ENCODE measurements at places on chromosomes 1 and 21.

- no peak for DNase-seq
Measured at GRCh38 chr1:173506437-173506836, 29.3 kb downstream of the PRDX6 start.

GRCh38 chr1:110731529-110731928, 56.8 kb upstream of the KCNA3 start:
- DNase-seq: no peak

DNA sequence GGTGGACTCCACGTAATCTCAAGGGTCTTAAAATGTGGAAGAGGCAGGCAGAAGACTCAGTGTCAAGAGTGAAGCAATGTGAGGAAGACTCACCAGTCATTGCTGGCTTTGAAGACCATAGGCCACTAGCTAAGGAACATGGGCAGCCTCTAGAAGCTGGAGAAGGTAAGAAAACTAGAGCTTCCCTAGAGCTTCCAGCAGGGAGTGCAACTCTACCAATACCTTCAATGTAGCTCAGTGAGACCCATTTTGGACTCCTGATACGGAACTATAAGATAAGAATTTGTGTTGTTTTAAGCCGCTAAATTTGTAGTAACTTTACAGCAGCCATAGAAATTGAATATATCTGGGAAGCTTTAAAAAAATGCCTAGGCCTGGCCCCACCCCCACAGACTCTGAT, 18.9 kb downstream of the METTL13 start:
- no peak for DNase-seq

DNA sequence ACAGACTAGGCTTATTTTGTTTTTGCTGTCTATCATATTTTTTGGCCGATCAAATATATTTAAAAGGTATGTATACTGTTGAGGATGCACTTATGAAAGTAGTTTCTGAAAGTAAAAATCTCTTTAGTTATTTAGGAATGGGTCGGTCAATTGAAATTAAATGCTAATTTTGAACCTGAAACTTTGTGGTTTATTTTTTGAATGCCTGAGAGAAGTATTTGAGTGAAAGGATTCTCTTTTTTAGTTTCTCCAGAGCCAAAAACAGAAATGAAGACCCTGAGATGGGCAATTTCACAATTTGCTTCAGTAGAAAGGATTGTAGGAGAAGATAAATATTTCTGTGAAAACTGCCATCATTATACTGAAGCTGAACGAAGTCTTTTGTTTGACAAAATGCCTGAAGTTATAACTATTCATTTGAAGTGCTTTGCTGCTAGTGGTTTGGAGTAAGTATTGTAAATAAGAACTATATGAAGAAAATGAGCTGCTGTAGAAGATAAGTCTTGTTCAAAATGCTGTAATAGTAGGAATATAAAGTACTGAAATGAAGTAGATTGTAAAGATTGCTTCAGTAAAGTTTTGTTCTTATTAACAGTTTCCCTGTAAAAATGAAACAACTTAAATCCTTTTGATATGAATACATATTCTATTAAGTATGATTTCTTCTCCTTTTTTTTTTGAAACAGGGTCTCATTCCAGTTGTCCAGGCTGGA, 11.5 kb downstream of the USP1 start:
- no peak for DNase-seq

DNA sequence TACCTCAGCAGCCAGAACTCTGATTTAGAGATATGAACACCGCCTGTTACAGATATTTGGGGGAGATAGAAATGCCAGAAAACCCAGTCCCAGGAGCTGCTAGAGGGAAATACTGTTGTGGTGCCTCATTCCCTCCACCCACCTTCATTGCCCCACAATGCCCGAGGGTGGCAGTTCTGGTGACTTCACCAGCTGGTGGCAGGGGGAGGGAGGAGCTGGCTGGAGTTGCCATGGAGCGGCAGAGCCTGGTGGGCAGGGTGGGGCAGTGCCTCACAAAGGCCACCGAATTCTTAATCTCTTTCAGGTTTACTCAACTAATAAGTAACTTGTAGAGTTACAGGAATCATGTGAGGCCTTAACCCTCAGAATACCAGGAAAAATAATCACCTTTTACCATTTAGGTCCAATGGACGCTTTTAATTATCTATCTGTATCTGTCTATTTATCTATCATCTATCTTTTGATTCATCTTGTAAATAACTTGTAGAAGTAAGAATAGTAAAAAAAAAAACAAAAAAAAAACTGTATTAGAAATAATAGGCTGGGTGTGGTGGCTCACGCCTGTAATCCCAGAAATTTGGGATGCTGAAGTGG, 11.7 kb upstream of the S100A11 start:
- DNase-seq: peak; percentile 52

- no peak for DNase-seq
Measured at GRCh38 chr1:19450811-19451515, 34.4 kb downstream of the CAPZB start.

- no peak for DNase-seq
Measured at GRCh38 chr21:29189353-29189752, 58.9 kb downstream of the MAP3K7CL start.

DNA sequence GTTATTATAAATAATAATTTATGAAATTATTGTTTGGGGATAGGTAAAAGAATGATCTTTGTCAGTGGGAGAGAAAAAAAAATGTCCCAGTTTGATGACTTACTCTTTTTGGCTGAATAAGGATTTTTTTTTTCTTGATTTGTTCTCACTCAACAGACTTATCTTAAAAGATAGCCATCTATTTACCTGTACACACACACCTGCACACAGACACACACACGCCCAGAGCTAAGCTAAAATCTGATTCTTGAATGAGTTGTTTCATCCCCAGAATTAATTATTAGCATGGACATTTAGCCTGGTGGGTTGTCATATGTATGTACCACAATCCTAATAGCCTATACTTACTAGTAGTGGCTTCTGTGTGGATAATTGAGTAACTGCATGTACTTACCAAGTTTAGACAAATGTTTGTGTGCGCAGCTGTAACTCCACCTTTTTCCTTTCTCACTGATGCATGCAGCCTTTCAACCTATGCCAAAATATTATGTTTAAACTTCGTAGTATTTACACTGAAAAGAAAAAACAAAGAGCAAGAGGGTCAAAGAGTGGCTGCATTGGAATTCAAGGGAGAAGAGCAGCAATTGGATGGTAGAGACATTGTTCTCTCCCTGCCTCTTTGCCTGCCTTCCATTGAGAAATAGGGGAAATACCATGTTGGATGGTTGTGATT, 174.3 kb downstream of the ADGRL2 start:
- no peak for DNase-seq

DNA sequence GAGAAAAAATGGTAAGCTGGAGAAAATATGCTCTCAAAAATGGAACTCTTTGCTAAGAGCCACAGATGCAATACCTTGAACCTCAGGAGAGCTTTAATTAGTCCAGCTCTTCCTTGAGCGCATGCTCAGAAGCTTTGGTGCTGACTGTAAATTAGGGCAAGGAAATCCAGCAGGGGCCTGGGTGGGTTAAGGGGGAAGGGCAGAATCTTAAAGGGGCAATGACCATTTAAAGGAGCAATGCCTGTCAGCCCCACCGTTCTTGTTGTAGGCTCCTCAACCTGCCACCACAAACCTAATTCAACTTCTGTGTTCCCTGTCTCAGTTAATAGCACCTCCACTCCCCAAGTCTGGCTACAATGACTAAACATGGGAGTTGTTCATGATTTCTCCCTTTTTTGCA, 6.8 kb upstream of the SLC22A15 start:
- no peak for DNase-seq

- DNase-seq: no peak
Measured at GRCh38 chr1:157091186-157091585, 8.4 kb downstream of the ETV3L start.

DNA sequence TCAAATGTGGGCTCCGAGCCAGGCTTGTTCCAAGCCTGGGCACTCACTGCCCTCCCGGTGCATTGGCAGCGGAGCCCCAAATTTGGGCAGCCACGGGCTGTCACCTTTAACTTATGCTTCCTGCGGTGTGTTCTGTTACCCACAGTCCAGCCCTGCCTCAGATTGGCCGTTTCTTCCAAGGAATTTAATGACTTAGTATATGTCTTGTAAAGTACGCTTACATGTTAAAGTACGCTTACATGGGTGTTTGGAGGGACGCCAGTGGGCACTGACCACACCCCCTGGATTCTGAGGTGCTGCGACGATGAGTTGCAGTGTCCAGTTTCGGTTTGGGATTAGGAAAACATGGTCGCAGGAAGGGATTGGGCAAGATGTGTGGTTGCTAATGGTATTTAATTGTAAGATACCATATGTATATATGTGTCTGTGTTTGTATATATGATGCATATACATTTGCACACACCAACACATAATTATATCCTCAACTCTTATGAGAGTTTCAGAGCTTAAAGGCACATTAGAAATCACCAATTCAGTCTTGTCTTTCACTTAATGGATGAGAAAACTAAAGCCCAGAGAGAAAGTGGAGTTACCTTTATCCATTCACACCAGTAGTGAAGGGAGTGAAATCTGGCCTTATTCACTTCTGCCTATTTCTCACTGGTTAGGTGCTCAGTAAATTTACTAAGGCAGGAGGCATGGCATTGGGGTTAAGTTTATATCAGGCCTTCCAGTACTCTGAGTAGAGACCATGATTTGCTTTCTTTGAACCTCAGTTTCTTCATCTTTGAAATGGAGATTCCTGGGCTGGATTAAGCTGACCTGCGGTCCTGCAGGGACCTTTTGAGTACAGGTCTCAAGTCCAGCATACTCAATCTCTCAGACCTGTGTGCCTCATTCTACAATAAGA, 1.0 kb downstream of the SMYD2 start:
- DNase-seq: no peak

DNA sequence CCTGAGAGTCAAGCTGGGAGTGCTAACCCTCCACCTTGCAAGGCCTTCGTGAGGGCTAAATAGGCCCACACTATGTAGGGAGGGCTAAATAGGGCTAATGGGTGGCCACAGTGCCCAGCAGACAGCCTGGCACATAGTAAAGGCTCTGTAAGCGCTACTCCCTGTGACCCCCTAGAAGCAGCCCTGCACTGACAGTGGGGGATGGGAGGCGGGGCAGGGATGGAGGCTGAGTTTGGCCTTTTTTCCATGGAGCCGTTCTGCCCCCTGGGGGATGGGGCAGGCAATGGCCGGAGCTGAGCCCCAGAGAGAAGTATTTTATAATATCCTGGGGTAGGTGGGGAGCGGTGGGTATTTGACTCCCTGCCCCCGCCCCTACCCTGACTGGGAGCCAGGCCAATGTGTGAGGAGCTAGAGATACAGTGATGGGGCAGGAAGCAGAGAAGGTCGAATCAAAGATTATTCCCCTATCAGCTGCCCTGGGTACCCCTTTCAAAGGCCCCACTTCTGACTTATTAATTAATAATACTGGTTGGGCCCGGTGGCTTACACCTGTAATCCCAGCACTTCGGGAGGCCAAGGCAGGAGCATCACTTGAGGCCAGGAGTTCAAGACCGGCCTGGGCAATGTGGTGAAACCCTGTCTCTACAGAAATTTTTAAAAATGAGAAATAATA, 42.3 kb downstream of the LACTBL1 start:
- DNase-seq: no peak

GRCh38 chr1:56031001-56031400, 548.4 kb downstream of the PLPP3 start:
- no peak for DNase-seq

- DNase-seq: no peak
Measured at GRCh38 chr1:15011661-15012060, 141.9 kb upstream of the TMEM51 start.

- no peak for DNase-seq
Measured at GRCh38 chr1:147046189-147046862, 108.2 kb downstream of the NBPF12 start.
